ENCODE measurements at places on chromosomes 1 and 21.

- no peak for DNase-seq
These were observed 125.7 kb downstream of the IGSF21 start for GRCh38 chr1:18233176-18233864.

DNA sequence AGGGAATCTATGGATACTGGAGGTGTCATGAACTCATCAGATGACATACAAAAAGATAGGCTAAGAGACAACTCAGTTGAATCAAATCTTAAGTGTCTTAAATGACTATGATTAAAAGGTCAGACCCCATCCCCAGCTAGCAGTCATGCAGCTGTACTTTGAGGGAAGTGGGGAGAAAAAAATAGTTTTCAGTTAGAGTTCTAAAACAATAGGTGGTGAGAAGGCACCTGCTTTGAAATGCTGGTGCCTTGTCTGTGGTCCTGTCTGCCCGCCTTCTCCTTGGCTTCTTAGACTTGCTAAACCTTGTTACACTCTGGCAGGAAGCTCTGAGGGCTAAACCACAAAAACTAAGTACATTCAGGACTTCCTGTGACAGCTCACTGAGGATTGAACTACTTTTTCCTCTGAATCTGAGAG, 15.3 kb downstream of the CD2 start:
- DNase-seq, result no peak

- DNase-seq, result no peak
These were observed 66.1 kb upstream of the BARHL2 start for GRCh38 chr1:90783181-90783580.

- no peak for DNase-seq
These were observed 60.2 kb upstream of the ARHGEF16 start for GRCh38 chr1:3393987-3394920.

- DNase-seq, result no peak
These were observed 100.9 kb downstream of the XCL2 start for GRCh38 chr1:168442931-168443330.

- DNase-seq, result peak; percentile 13
These were observed 18.7 kb downstream of the MFSD2A start for GRCh38 chr1:39973503-39974135.

GRCh38 chr1:103333141-103333540, 192.4 kb upstream of the RNPC3 start:
- no peak for DNase-seq

- no peak for DNase-seq
These were observed 12.4 kb downstream of the GALNT2 start for GRCh38 chr1:230079199-230080024.

DNA sequence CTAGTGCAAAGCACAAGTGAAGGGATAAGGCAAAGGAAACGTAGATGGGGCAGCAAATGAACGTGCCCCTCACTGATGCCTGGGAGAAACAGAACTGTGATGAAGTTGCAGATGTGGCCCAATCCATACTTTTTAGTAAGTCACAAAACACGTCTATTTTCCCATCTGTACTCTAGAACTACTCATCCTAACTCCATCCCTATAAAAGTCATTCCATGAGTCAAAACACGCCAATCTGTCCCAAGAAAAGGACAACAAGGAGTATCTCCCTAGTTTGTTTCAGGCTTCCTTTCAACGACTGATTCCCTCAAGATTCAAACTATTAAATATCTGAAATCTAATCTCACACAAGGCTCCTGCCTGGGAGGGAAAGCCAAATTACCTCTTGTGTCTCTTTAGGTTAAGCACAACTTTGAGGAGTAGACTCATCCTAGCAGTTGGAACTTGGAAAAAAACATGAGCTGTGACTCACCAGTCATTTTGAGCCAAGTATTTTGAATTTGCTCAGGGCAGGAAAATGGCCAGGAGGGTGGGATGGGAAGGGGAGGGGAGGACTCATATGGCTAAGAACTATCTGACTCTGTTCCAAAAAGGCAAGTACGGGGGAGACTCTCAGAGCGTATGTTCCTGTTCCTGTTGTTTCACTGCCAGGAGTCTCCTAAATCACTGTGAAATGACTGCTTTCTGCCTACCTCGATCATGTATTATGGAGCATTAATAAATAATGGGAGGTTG, 214.5 kb upstream of the CAMK1G start:
- DNase-seq, result peak; percentile 97

DNA sequence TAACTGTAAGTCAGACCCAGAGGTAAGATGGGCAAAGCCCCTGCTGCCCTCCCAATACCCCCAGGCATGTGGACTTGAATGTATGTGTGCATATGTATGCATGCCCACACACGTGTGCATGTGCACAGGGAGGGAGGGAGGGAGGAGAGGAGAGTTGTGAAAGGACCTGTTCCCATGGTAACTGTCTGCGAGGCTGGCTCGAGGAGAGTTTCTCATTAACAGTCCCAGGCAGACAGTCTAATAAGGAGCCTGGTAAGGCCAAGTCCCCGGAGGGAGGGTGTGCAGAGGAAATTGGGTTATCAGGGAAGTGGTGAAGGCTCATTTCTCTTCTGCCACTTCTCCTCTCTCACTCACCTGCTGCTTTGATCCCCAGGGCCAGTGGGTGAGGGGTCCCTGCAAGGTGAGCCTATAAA, 74.9 kb downstream of the NFASC start:
- DNase-seq, result no peak

DNA sequence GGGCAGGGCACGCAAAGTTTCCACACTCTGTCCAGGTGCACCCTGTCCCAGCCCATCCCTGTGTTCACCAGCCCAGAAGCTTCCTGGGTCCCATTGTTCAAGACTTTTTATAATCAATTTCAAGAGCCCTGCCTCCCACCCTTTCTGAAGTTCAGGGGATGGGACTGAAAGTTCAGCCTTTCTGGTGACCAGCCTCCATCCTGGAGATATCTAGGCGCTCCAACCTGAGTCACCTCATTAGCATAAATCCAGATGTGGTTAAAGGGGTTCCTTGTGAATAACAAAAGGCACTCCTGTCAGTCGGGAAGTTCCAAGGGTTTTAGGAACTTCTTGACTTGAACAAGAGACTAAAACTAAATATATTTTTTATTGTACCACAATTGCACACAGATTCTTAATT, 48.4 kb upstream of the RAP1A start:
- DNase-seq, result no peak

- DNase-seq, result peak; percentile 17
These were observed 22.9 kb upstream of the NDC1 start for GRCh38 chr1:53860967-53861411.
